ENCODE measurements at places on chromosomes 11 and 22.

- DNase-seq, result no peak
These were observed 156.0 kb downstream of the MPPED1 start for GRCh38 chr22:43567691-43568324.

DNA sequence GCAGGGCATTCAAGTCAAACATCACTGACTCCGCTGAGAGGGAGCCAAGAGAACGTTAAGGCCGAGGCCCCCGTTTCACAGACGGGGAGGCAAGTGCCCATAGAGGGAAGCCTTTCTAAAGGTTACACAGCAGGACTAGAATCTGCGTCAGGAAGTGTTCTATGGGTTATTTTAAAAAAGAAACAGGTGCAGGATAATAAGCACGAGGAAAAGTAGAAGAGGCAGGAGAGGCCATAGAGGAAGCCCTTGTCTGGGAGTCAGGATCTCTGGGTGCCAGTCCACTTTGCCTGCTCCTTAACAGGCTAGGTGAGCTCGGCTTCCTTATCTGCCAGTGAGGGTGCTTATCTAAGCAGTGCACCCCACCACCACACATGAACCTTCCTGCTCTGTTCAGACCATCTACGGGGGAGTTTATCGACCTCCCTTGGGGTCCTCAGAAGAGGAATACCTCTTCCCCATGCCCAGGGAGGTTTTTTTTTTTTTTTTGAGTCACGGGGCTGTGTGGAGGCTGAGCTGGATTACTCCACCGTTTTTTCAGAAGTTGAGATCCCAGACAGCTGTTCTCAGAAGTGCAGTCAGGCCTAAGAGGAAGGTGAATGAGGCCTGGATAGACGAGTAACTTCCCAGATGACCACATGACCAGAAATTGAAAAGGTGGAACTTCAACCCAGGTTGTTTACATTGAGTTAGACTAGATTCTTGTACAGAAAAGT is 1.2 kb upstream of the FCHSD2 start:
- DNase-seq, result no peak

- no peak for DNase-seq
These were observed 44.2 kb downstream of the NAV2 start for GRCh38 chr11:19756675-19757475.

- no peak for DNase-seq
These were observed 35.9 kb upstream of the HORMAD2 start for GRCh38 chr22:30044369-30044768.

DNA sequence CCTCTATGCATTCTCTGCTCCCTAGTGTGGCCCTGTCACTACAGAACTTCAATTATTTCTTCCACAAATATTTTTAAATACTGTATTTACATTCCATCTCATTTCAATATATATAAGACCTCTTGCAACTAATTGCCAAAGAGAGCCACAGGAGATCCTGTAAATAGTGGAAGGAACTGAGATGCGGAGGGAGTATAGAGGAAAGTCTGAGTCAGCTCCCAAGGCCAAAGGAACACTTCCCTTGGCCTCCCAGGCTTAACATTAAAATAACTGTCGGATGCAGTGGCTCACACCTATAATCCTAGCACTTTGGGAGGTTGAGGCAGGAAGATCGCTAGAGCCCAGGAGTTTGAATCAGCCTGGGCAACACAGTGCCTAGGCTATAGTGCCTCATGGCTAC is 31.2 kb downstream of the RBFOX2 start:
- no peak for DNase-seq

DNA sequence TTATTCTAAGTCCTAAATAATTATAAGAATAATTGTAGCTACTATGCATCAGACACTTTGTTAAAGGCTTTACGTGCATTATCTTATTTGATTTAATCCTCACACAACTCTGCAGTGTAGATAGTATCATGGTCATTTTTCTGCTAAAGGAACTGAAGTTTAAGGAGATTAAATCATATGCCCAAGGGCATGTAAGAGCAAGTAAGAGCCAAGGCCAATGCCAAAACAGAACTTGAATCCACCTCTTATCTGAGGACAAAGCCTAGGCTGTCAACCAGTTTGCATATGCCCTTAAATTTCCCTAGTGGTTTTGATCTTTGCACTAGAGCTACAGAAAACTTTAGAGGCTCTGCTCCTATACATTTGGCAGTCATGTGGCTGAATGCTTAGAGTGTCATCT is 65.6 kb upstream of the OR5AK2 start:
- no peak for DNase-seq

- no peak for DNase-seq
These were observed 451.2 kb downstream of the INSC start for GRCh38 chr11:15565880-15566279.

DNA sequence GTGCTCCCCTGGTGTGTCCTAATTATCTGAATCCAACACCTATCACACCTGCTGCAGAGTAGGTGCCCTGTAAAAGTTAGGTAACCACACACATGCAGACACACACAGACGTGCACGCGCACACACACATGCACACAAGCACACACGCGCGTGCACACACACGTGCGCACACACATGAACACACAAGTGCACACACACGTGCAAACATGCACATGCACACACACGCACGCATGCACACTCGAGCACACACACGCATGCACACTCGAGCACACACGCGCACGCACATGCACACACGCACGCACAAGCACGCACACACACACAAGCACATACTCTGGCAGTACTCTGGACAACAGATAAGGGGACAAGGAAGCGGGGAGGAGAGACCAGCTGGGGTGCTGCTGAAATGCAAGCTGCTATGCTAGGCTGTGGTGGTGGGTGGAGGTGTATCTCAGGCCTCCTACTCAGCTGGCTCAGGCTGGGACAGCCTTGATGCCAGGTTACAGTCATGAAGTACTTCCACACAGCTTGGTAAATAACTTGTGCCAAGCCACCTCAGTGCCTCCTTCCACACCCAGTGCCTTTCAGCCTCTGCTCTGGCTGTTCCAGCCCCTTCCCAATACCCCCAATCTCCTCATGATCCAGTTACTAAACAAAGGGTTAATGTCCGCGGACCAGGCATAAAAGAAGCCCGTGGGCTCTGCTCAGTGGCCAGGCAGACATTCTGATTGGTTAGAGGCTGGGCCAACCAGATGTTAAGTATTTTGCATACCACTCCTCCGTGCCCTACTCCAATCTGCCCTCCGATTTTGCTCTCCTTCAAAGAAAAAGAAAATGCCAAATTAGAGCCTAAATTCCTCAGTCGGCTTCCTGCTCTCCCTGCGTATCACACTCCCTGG is 374.1 kb downstream of the TENM4 start:
- DNase-seq, result no peak

DNA sequence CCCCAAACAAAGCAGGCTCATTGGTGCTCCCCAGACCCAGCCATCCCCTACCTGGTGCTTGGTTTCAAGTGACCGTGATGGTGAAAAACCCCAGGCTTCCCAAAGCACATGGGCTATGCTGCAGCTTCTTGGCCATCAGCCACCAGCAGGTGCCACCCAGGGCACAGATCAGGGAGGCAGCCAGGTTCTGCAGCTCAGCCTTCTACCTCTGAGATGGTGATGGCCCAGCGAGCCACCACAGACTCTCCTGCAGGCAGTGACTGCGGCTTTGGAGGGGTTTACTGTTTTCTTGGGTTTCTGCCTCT is 70.0 kb upstream of the ALX4 start:
- DNase-seq, result no peak

- no peak for DNase-seq
These were observed 102.4 kb upstream of the THY1 start for GRCh38 chr11:119525180-119525866.

GRCh38 chr11:40508303-40508702 is 951.1 kb downstream of the LRRC4C start:
- no peak for DNase-seq

- DNase-seq, result no peak
These were observed 1566.2 kb upstream of the TENM4 start for GRCh38 chr11:81007046-81007445.

GRCh38 chr11:110878513-110878912 is 166.3 kb upstream of the ARHGAP20 start:
- DNase-seq, result no peak

- no peak for DNase-seq
These were observed 72.3 kb upstream of the CRYBB3 start for GRCh38 chr22:25127318-25127717.

- DNase-seq, result no peak
These were observed 569.0 kb upstream of the B3GAT1 start for GRCh38 chr11:134980819-134981710.

DNA sequence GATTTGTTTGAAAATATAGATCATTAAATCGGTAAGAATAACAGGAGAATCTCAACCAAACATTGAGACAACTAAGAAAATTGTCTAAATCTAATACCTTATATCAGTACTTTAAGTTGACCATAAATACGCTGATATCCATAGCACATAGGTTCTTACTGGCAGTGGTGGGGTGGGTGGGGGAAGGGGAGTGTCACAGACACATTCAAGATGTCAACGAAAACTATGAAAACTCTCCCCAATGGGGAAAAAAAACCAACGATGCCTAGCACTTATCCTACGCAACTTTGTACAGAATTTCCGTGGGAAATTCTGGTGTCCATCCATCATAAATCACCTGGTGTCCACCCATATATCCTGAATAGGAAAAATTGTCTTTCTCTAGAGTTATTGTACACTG is 6.2 kb downstream of the GRAP2 start:
- no peak for DNase-seq

- DNase-seq, result no peak
These were observed 79.1 kb upstream of the WNT7B start for GRCh38 chr22:46055911-46056545.

DNA sequence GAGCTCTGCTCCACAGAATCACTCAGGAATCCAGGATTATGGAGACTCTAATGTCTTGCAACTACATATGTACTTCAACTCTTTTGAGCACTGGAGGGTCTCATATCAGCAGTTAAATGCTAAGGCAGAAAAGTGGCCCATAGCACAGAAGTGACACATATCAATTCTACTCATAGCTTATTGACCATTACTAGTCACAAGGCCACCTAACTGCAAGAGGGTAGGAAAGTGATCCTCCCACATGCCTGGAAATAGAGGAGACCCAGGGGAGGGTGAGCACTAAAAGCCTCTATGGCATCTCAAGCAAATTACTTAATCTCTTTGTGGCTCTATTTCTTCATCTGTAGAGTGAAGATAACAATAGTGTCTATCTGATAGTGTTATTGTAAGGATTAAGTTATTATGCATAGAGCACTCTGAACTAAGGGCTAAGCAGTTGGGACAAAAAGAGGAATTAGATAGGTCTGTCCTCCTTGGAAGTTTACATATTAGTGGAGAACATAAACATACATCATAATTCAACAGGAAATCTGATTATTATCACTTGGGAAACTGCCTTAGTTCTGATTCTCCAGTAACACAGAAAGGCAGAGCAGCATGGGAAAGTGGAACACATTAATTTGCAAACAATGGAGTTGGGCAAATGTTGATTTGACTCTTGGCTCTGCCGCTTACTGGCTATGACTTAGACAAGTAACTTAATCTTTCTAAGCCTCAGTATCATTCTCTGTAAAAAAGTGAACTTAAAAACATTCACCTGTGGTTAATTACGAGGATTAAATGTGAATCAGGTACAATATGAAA is 25.1 kb upstream of the USP47 start:
- DNase-seq, result no peak

- DNase-seq, result no peak
These were observed 491.9 kb downstream of the OPCML start for GRCh38 chr11:133040289-133040900.

DNA sequence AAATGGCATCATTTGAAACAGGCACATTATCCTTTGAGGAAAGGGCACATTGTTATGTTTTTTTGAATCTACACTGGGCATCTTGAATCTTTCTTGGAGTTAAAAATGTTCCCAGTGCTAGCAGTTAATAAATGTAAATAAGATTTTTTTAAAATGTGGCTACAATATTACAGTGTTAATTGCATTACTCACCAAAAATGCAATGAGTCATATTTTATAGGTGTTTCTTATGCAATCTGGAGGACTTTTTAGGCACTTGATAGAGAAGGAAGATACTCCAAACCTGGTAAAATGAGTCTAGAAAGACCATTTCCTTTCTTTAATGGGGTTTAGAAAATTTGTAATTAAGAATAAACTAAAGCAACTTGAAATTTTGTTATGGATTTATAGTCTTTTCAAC is 238.0 kb downstream of the METTL15 start:
- DNase-seq, result no peak

- no peak for DNase-seq
These were observed 10.4 kb downstream of the P2RY2 start for GRCh38 chr11:73228268-73229134.

- no peak for DNase-seq
These were observed 1277.5 kb upstream of the CNTN5 start for GRCh38 chr11:97743205-97743742.

DNA sequence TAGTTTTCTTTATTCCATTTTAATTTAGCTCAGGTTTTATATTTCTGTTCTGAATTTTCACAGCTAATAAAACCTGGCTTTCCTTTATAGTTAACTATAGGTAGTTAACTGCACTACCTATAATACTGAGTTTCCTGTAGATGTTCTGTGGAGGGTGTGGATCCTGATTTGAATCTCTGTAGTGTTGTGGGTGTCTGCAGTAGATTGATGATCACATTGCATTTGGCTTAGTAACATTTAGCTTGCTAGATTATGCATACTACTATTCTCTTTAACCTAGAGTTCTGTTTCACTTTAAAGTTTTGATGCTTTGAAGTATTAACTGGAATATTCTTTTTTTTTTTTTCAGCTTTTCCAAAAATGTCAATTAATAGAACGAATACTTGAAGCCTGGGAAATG is 110.1 kb downstream of the PPP6R3 start:
- DNase-seq, result no peak

- no peak for DNase-seq
These were observed 98.9 kb upstream of the SLC5A12 start for GRCh38 chr11:26820739-26821138.

- no peak for DNase-seq
These were observed 112.0 kb downstream of the PKNOX2 start for GRCh38 chr11:125276619-125276976.

DNA sequence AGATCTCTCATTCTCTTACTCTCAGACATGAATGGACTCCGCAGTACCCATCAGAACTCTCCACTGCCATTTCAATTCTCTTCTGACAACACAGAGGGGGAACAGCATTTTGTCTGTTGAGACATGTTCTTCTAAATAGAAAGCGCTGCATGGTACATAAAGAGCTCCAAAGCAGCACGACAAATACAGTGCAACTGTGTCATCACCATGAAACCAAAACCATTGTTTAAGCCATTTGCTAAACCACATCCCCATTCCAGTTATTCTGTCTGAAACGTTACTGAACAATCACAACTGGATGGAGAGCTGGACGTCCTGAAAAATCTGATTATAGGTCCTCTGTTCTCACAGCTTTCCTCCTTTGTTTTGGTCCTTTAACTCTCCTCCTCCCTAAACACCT is 17.9 kb upstream of the TENM4 start:
- DNase-seq, result no peak

- no peak for DNase-seq
These were observed 3.8 kb upstream of the FDX1 start for GRCh38 chr11:110425751-110426545.

All from activated T-cell treated with anti-CD3 and anti-CD28 coated beads, Interleukin-2, amount 50 U/mL, for 48 hours (primary cell).